Stimulated activated CD4-positive, alpha-beta T cell treated with anti-CD3 and anti-CD28 coated beads, Interleukin-2, amount 100 ng/mL, for 48 hours (primary cell): ENCODE measurements at places on chromosomes 7 and 10.

DNA sequence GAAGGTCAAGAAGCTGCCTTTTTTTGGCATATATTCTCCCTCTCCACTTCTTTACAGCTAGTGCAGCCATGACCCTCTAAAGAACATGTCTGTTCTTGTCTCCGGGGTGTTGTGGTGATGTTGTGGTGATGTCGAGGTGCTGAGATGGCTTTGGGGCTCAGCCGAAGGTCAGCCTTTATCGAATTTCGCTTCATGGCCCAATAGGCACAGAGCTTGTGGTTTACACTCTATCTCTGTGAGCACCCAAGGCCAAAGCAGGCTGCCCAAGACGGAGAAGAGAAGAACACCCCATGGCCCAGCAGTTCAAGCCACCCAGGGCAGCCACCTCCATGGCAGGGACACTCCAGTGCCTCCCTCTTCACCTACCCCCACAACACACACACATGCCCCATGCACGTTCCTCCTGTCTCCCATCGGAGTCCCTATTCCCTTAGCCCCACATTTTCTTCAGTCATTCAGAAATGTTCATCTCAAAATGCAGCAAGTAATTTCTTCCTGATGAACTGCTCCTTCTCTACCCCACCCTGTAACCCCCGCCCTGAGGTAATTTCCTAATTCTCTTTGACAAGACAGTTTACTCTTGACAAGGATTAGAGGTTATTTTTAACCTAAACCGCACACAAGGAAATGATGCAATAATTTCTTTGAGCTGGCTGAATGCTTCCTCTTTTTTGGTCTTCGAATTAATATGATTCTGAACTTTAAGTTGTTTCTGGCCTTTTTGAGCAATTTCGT lies 18.6 kb upstream of the ADRB1 start:
- DNase-seq = no peak

- no peak for DNase-seq
Observed at GRCh38 chr10:116972131-116972530, 32.9 kb downstream of the SHTN1 start.

GRCh38 chr7:46108272-46108671 lies 187.2 kb upstream of the IGFBP3 start:
- DNase-seq = no peak

- DNase-seq = no peak
Observed at GRCh38 chr10:33041783-33042437, 83.9 kb upstream of the ITGB1 start.

DNA sequence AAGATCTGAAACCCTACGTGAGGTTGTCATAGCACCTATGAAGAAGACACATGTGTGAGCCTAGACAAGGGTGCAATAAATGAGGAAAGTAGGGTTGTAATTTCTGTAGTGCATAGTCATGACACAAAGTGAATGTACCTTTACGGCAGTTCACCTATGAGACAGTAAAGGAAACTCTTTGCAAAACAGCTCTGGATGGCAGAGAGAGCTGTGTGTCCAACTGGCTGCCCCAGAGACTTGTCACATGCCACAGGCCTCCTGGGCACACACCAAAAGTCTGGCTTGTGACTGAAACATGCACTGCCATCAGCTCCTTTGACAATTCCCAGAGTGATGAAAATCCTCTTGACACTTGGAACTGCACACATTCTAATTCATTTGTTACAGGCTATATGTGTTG lies 90.7 kb upstream of the NAMPT start:
- DNase-seq = no peak

GRCh38 chr7:129828989-129829736 lies 123.6 kb downstream of the UBE2H start:
- DNase-seq = peak; percentile 24

- no peak for DNase-seq
Observed at GRCh38 chr10:82942286-82943099, 1067.5 kb downstream of the NRG3 start.

- no peak for DNase-seq
Observed at GRCh38 chr10:52463826-52464225, 149.7 kb downstream of the DKK1 start.

DNA sequence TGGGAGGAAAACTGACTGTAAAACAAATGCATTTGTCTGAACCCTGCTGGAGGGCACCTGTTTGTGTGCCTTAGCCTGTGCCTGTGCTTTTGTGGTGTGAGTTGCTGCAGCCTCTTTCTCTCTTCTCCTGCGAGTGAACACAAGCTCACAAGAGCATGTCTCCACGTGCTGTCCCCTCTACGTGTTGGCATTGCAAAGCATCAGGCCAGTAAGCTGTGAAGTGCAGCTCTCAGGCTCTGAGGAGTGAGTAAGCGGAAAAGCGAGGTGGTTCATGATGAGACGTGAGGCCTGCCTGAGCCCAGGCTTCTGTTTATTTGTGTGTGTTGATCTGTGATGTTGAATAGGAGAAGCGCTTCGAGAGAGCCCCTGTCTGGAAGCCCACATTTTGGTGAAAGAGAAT lies 85.6 kb upstream of the PDCD4 start:
- DNase-seq = no peak

DNA sequence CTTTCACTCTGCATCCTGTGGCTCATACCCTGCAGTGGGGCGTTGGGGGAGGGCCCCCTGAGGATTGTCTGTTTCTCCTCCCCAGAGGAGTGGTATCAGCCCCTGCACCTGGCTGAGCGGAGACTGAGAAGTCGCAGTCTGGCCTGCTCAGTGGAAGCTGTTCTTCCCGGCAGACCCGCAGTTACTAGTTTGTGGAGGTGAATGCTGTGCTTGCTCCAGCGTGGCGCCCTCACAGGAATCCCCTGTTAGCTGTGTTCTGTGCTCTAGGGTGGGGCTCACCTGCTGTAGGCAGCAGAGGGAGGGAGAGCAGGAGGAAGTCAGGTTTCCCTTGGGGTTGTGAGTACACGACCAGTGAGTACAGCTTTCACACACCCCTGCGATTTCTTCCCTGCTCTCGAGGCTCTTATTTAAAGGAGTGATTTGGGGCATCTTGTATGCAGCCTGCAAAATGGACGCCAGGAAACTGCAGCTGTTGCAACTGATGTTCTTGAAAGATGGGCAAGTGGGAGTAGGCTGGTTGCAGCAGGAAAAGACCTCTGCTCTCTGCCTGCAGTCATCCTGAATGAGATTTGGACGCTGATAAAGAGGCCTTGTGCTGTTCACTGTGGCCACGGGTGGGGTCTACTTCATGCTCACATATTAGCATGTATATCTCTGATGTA lies 66.4 kb downstream of the HK1 start:
- no peak for DNase-seq

GRCh38 chr10:12201543-12201942 lies 5.6 kb downstream of the CDC123 start:
- DNase-seq = peak; percentile 12

- no peak for DNase-seq
Observed at GRCh38 chr10:103576862-103577261, 83.4 kb downstream of the NEURL1 start.

- DNase-seq = no peak
Observed at GRCh38 chr10:59985639-59986038, 79.3 kb upstream of the CCDC6 start.

DNA sequence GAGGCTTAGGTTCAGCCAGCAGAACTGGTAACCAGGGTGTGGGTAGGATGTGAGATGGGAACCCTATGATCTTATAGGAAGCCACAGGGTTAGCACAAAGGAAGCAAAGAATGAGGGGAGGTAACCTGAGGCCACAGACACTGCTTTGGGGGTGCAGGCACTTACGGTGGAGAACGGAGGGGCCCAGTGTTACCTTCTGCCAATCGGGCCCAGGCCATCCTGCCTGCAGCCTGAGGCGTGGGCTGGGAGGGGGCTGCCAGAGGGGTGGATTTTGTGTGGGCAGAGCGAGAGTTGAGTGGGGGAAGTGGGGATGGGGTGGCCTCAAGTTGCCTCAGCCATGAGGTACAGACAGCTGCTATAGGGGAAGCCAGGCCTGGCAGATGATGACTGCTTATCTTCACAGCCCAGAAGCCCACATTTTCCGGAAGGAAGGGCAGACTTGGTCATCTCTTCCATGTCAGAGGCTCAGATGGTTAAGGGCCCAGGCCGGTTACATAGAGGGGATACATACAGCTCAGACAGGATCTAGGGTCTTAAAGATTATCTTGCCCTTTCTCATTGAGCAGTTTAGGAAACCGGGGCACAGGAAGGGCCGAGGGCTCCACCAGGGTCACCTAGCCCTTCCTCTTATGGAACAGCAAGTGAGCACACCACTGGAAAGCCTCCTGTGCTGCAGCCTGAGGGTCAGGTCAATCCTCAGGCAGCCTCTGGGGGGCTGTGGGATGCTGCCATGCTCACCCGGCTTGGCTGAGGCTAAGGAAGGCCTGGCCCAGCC lies 24.4 kb upstream of the VSIR start:
- no peak for DNase-seq

DNA sequence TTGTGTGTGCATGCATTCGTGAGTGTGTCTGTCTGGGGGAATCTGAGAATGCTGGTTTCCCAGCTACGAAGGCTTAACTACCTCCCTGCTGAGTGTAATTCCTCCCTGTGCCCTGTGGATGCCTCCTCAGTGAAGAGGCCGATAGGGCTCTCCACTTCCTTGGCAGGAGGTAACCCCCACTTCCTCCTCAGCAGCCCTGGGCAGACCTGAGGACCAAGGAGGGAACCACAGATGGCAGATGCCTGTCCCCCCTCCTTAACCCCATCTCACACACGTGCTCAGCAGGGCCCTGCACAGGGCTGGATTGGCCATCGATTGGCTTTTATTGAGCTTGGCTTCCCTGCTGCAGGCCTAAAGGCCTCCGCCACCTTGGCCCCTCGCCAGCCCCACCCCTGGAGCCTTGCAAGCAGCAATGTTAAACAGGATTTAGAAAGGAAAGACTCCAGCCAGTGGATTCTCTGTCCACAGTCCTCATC lies 45.6 kb upstream of the LRRC4 start:
- no peak for DNase-seq

DNA sequence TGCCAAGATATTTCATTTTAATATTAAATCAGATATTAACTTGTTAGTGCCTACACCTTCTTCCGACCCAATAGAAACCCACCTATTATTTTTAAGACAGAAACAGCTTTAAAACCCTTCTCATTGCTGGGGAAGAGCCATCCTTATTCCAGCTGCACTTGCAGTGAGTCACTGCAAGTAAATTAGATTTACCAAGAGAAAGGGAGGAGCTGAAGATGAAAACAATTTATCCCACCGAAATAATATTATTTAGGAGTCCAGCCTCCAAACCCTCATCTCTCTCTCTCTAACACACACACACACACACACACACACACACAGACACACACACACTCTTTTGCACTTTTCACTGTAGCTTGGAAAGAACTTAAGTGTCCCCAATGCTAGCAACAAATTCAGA lies 26.9 kb downstream of the TWIST1 start:
- DNase-seq = no peak

DNA sequence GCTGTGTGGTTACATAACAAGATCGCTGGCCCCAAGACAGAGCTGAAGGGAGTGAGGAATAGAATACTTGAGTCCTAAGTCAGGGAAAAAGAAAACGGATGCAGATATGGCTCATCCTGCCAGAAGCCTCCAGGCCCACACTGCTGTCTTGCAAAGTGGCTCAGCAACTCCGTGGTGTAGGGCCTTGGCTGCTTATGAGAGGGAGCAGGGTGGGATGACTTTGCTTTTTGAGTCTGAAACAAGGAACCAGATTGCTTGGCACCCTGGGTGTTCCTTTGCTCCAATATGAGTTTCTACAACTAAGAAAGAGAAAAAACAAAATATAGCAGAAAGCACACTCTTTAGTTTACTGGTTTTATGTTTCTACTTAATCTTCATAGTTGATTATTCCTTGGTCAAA lies 193.8 kb upstream of the WDR11 start:
- no peak for DNase-seq

- peak; percentile 39 for DNase-seq
Observed at GRCh38 chr10:32413513-32413912, 32.4 kb upstream of the CCDC7 start.

DNA sequence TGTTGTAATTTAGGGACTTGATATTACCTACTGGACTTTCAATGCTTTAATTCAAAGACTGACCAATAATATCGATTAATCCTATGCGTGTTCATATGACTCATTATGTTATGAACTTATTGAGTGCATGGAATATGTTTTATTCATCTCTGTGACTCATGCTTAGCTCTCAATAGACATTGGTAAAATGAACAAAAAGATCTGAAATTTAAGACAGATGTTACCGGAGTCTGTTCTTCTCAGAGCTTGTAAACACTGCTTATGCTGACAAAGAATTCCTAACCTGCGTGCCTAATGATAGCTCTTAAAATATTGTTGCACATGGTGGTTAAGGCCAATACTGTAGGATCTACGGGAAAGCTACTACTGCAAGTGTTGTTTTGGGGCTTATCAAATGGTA lies 131.5 kb upstream of the ACBD5 start:
- no peak for DNase-seq

DNA sequence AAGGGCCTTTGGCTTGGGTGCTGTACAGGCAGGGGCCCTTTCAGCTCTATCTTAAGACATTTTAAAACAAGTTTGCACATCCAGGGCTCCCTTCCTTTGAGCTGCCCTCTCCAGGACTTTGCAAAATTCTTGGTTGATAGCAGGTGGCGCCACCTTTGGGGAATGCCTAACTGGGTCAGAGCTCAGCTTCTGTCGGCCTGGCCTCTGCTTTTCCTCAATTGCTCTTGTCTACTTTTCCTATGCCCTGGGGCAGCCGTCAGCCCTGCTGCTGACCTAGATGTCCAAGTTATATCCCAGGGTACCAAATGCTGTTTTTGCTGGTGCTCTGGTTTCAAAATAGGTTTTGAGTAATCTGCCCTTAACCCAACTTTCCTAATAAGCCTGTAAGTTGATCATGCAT lies 65.8 kb downstream of the APBB1IP start:
- DNase-seq = no peak

- no peak for DNase-seq
Observed at GRCh38 chr10:93061594-93062513, 1.3 kb downstream of the CYP26C1 start.

DNA sequence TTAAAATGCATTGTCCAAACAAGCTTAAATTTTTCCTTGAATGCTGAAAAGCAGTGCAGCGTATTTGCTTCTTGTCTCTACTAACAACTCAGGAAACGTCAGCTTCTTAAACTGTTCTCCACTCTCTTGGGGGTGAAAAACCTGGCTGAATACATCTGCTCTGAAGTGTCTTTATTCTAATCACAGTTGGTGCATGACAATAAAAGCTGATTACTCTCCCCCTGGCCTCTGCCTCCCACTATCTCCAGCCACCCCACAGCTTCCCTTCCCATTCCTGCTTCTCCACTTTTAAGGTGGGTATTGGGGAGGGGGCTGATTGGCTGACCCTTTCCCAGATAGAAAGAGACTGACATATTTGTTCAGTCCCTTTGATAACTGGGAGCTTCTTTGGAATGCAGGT lies 456.0 kb downstream of the SORCS1 start:
- no peak for DNase-seq
